T-cell (primary cell): ENCODE measurements at places on chromosomes 2 and 18. TPM values are rescaled to one million over a fixed set of nuclear protein-coding genes. Genes with fewer than 3 reads are reported as not detected.

DNA sequence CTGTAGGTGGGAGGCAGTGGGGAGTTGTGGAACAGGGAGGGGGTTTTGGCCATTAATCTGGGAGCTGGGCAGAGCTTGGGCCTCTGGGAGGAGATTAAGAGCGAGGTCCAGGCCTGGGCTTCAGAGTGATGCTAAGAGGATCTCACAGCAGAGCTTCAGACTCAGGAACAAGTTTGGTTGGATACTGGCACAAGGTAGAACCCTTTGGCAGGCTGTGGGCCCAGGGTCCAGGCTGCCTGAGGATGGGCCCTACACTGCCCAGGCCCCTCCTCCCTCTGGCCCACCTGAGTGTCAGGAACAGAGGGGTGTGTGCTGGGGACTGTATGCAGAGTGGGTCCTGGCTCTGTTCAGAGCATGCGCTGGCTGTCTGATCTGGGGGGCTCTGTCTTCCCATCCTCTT lies 334.9 kb downstream of the CYP26B1 start:
- no peak overlapping the region for H3K4me3 ChIP-seq
- no peaks in the 10 kb centered on the region for H3K27me3 ChIP-seq
- H3K27ac ChIP-seq: no peak overlapping the region

- no peak overlapping the region for H3K27ac ChIP-seq
- H3K36me3 ChIP-seq: peaks cover 9% of the 10 kb centered on the region
- H3K4me3 ChIP-seq: no peak overlapping the region
- H3K27me3 ChIP-seq: no peaks in the 10 kb centered on the region
- DNase-seq: no peak
- peaks cover under 1% of the 10 kb centered on the region for H3K4me1 ChIP-seq
Observed at GRCh38 chr2:219118504-219118903, 42.1 kb downstream of the NHEJ1 start.

DNA sequence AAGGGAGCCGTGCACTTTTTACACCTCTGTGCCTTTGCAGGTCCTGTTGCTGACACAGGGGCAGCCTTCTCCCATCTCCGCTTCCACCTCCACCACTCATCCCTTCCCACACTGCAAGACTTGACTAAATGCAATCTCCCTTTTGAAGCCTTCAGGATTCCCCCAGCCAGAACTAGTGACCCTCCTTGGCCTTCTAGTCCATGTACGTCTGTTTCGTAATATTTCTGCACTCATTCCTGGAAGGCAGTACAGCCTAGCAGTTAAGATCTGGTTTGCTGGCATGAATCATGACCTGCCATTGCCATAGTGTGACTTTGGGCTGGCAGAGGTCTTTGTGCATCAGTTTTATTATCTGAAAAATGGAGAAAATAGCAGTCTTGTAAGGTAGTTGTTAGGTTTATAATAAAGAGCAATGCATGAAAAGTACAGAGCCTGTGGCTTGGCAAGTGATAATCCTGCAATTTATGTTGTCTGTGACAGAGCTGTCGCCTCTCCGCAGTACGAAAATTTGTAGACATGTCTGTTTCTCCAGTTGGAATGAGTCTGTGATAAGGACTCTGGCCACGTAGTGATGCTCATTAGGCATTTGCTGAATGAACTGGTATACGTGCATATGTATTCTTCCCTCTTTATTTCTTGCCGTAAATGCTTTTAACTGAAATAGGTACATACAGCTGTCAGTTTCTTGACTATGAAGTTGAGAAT lies 36.7 kb downstream of the NCK2 start:
- peak overlapping the region; percentile 22 for H3K27ac ChIP-seq
- H3K27me3 ChIP-seq: no peaks in the 10 kb centered on the region
- H3K4me3 ChIP-seq: no peak overlapping the region
- DNase-seq: no peak
- H3K4me1 ChIP-seq: peaks cover 76% of the 10 kb centered on the region

Gene IGFBP5
- total RNA-seq: not detected

GRCh38 chr2:3598912-3599854 lies 4.3 kb downstream of the COLEC11 start:
- H3K4me1 ChIP-seq: no peaks in the 10 kb centered on the region
- peaks cover 2% of the 10 kb centered on the region for H3K27me3 ChIP-seq
- no peak overlapping the region for H3K27ac ChIP-seq
- no peaks in the 10 kb centered on the region for H3K36me3 ChIP-seq
- no peak for DNase-seq

DNA sequence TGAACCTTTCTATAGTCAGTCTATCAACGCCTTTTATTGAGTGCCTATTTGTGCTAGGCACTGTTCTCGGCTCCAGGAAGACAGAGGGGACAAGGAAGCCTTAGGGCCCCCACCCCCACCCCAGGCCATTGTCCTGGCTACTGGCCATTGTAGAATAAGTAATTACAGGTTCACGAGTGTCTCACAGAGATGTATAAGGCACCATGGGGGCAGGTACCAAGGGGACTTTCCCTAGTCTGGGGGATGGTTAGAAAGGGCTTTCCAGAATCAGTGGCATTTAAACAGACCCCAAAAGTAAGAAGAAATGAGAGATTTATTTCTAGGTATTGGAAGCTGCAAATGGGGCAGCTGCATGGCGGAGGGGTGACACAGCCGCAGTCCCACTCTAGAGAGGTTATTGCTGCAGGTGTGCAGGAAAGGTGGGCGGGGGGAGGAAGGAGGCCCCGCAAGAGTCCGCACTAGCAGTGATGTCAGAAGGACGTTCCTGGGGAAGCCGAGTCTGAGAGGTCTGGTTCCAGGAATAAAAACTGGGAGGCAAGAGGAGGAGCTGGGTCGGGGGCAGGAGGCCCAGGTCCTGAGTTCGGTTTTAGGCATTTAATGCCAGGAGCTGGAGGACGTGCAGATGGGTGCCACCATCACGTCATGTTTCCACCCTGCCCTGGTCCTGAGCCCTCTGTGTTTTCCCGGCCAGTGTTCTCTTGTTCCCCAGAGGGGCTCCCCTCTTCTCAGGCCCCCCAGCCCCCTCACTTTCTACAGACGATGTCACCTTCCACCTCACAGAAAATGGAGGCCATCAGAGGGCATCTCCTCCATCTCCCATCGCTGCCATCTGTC lies 30.5 kb downstream of the FOSL2 start:
- peak overlapping the region; percentile 86 for H3K27ac ChIP-seq
- H3K4me3 ChIP-seq: no peak overlapping the region

Gene FIGN
- total RNA-seq: 0.03 TPM

GRCh38 chr2:210250622-210251021 lies 25.4 kb upstream of the ACADL start:
- no peak overlapping the region for H3K27ac ChIP-seq
- DNase-seq: no peak
- H3K27me3 ChIP-seq: no peaks in the 10 kb centered on the region
